Epithelial cell of prostate (primary cell): ENCODE measurements at places on chromosomes 5 and 9.

DNA sequence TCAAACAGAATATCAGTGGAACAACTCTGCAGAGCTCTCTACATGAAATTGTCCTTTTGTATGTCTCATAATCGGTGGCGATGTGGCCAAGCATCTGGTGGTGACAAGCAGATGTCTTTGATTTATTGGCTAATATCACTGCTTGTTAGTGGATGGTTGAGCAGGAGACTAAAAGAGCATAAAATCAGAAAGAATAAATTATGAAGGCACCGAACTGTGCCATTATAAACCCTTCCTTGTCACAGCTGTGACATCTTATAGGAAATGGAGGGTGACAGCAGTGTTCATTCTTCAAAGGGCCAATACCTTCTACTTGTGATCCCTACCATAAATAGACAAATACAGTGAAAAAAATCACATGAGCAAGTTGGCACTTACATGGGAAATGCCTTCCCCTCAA, 1404.3 kb downstream of the MAT2B start:
- no peak for DNase-seq

- no peak for DNase-seq
Measured at GRCh38 chr5:76292620-76293322, 110.3 kb upstream of the IQGAP2 start.

DNA sequence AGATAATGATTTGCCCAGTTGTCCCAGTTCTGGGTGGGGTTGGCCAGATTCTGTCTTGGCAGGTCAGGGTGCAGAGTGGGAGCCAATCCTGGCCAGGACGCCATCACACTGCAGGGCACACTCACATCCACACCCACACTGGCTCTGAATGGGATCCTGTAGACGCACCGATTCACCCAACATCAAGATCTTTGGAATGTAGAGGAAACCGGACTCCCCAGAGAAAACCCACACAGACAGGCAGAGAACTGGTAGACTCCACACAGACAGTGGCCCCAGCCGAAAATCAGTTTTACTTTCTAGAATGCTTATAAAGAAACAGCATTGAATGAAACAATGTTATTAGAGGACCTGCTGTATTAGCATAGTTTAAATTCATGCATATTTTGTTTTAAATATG, 343.1 kb upstream of the DAB2 start:
- DNase-seq: no peak

DNA sequence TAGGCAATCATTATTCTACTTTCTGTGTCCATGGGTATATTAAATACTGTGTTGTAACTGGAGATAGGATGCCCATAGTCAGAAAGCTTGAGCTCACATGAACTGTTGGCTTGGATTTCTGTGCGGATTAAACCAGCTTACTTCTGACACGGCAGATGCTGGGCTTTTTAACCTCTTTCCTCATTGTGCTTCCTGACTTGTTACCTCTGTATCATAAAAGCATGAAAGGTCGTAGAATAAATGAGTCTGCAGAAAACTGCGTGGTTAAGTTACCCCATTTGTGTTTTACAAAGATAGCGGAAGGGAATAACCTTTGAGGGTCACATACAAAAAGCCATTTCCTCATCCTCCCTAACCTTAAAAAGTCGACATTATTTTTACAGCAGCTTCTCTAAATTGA, 199.5 kb upstream of the DMRT1 start:
- no peak for DNase-seq

DNA sequence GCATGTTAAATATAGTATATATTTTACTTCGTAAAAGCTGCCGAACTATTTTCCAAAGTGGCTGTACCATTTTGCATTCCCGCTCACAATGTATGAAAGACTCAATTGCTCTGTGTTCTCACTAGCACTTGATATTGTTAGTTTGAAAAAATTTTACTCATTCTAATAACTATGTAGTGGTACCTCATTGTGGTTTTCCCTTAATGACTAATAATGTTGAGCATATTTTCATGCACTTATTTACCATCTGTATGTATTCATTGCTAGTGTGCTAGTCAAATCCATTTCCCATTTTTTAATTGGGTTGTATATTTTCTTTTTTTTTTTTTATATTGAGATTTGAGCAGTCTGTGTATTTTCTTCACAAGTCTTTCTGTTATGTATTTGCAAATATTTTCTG, 58.4 kb downstream of the RANBP17 start:
- DNase-seq: no peak

- no peak for DNase-seq
Measured at GRCh38 chr5:15783734-15784133, 283.8 kb downstream of the FBXL7 start.

DNA sequence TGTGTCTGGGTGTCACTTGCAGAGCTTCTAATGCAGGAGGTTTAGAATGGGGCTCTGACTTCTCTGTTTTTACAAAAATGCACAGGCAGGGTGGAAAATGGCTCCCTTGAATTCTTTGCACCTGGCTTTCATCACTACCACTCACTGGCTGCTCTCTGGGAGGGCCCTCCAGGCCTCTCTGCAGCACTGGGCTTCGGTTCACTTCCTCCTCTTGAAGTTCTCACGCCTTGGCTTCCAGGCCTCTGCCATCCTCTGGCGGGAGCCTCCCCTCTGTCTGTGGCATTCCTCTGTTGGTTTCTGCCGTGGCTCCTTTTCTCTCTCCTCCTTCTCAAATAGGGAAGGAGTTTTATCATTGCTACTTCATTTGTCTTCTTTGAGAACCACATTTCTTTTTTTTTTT, 2.8 kb upstream of the PRLR start:
- no peak for DNase-seq

GRCh38 chr5:55604611-55605067, 69.9 kb upstream of the PLPP1 start:
- no peak for DNase-seq

- no peak for DNase-seq
Measured at GRCh38 chr5:61840361-61840760, 465.6 kb upstream of the KIF2A start.

GRCh38 chr9:2526071-2526828, 95.3 kb upstream of the VLDLR start:
- no peak for DNase-seq

DNA sequence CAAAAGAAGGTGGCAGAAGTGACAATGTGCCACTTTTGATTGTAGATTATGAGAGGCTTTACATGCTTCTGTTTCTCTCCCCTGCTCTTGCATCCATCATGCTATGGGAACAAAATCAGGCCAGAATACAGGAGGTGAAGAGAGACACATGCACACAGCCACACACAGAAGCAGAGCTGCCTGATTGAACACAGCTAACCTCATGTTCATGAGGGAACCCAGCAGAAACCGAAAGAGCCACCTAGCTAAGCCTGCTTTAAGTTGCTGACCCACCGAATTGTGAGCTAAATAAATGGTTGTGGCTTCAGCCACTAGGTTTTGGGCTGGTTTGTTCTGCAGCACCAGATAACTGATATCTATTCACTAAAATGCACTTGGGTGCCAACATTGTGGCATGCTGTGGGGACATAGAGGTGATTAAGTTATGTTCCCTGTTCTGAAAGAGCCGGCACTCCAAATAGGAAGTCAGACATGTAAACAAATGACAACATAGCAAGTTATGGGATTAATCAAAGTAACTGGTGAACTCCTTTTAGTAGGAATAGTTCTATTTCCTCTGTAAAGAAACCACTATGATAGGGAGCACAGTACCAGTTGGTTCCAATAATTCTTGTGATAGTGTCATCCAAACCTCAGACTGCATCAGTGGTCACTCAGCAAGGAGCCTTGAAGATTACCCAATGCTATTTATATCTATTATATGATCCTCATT, 93.6 kb upstream of the TNC start:
- DNase-seq: no peak

- no peak for DNase-seq
Measured at GRCh38 chr5:37876943-37877342, 37.1 kb upstream of the GDNF start.

DNA sequence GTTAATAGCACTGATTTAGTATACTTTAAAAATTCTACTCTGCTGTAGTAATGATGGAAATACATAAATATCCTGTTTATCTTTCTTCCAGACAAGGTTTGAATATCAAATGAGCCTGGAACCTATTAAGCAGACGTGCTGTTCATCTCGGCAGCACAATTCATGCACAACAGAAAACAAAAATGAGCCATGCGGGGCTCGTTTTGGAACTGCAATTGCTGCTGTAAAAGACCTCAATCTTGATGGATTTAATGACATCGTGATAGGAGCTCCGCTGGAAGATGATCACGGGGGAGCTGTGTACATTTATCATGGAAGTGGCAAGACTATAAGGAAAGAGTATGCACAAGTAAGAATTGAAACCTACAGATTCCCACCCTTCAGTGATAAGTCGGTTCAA, 79.1 kb upstream of the ITGA2 start:
- no peak for DNase-seq

DNA sequence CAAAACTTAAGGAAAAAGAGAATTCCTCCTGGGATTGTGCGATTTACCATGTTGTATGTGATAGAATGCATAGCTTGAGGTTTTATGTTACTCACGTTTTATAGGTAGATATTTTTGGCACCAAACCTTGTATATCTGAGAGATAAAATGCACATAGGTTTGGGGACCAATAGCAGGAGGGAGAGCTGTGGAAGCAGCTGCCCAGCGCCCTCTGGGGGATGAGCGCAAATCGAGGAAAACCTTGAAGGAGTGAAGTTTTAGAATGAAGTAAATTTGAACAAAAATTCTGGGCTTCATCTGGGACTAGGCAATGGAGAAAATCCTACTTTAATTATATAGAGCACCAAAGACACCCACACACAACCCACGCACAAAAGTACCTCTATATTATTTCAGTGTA, 197.0 kb downstream of the ADCY2 start:
- no peak for DNase-seq

DNA sequence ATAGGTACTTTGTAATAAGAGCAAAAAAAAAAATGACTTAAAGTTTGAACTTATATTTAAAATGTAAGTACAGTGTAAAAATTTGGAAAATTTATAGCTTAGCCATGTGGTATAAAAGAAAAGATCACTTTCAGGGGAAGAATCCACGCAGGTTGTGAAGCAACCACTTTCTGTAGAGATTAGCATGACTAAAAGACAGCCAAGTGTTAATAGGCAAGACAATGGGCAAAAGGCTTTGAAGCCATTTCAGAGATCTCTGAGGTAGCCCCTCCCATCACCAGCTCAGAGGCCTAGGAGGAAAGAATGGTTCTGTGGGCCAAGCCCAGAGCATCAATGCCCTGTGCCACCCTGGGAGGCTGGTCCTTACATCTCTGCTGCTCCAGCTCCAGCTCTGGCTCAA, 346.3 kb upstream of the CHD1 start:
- no peak for DNase-seq

- no peak for DNase-seq
Measured at GRCh38 chr5:111392181-111392580, 120.2 kb downstream of the STARD4 start.

DNA sequence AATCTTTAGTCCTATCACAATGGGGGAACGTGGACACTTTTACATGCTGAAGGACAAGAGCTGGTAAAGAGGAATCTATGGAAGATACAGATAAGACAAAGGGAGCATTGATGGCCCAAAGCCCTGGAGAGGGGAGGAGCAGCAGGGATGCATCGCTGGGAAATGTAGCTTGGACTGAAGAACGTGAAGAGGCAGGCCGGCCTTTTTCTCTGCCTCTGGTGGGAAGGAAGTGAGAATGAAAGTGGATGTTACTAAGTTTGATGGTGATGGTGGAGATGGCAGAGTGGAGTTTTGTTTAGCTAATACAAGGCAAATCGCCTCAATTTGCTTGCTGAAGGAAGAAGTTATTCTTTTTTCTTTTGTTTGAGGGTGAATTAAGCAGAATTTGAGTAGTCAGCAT, 124.6 kb upstream of the TAF11L2 start:
- DNase-seq: no peak

GRCh38 chr9:114307899-114308267, 15.0 kb upstream of the ORM1 start:
- no peak for DNase-seq

DNA sequence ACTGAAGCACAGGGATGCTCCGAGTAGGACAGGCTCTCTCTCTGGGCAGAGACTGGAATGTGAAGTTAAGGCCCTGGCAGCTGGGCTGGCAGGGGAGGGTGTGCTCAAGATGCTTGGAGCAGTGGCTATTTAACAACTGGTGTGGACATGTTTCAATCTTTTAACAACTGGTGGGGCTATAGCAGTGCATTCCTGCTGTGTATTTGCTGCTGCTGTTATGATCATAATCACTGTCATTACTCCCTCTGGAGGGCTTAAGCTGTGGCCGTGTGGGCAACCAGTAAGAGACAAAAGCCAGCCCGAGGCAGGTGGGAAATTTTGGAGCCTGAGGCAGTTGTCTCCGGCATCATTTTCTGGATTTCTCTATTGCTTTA, 33.3 kb upstream of the PTGS1 start:
- DNase-seq: no peak

DNA sequence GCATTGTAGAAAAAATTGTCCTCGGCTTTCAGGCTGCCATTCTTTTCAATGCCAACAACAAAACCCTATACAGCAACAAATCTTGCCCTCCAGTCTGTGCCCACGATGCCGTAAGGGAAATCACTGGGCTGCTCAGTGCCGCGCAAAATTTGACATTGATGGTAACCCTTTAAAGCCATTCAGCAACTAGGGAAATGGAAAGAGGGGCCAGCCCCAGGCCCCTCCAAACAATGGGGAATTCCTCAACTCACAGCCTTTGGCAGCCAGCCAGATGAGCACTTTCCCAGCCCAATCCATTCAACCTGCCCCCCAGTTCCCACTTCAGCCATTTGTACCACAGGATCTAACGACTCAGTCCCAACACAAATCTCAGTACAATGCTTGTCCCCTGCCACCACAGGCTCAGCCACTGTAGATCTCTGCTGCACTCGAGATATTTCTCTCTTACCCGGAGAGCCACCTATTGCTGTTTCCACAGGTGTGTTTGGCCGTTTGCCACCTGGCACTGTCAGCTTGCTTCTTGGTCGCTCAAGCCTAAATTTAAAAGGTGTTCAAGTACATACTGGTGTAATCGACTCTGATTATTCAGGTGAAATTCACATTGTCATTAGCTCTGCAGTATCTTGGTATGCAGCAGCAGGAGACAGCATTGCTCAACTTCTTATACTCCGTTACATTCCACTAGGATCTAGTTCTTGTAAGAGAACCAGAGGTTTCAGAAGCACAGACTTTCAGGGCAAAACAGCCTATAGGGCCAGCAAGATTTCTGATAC, 103.3 kb downstream of the SYK start:
- no peak for DNase-seq

DNA sequence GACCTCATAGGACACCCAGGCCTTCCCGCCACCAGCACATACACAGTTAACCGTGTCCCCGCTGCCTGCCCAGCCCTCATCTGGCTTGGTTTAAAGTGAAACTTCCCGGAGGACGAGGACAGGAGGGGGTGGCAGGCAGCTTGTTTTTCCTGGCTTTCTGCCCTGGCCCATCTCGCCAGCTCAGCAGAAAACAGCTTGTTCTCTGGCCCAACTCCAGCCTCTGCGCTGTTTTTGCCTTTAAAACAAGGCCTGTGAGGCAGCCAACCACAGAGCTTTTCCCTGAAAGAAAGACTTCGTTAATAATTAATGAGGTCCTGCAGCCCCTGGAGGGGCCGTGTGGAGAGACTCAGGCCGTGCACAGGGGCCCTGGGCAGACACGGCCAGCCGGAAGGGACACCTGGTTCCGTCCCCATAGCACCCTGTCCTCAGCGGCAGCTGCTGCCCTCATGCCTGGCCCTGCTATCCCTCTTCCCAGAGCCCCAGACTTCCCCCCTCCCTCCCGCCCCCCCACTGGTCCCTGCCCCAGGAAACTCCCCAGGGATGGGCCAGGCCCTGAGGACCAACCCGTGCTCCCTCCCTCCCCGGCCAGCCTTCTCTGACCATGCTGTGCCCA, 108.7 kb downstream of the RXRA start:
- DNase-seq: peak; percentile 52
